ENCODE measurements at places on chromosomes 4 and X. TPM values are rescaled to one million over a fixed set of nuclear protein-coding genes. Genes with fewer than 3 reads are reported as not detected.

Gene NKX3-2
- not detected for total RNA-seq

Gene SPANXA2
- total RNA-seq, result not detected

Gene GC
- total RNA-seq, result not detected

Gene CD38
- total RNA-seq, result 1.6 TPM

Gene C1QTNF7
- total RNA-seq, result 0.41 TPM

DNA sequence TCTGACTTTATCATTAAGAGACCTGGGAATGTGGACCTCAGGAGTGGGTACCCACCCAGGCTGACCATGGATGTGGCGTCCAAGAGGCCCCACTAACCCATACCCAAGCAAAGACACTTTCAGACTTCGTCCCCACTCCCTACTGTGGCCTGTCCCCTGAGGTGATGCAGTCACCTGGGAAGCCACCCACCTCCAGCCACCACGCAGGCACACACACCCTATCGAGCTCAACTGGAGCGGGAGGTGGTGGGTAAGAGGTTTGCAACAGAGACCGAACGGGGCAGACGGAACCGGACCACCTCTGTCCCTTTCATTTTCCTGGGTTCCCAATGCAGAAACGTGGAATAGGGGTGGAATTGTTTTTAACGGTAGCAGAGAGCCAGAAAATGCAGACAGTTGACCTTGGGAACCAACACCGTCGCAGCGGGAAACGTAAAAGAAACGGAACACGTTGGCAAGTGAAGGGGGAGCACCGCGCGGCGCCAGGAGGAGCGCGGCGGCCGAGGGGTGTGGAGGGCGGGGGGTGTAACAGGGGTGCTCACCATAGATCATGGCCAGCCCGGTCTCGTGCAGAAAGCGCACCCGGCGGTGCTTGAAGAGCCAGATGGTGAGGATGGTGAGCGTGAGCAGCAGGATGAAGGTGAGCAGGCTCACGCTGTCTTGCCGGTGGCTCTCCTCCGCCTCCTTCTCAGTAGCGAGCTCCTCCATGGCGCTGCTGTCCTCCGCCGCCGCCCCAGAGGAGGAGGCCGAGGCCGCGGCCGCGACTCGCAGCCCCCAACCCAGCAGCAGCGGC, 559 bp downstream of the SLC9A7 start:
- no peak for DNase-seq

- no peak for DNase-seq
Measured at GRCh38 chr4:6184169-6184568, 16.2 kb downstream of the JAKMIP1 start.

DNA sequence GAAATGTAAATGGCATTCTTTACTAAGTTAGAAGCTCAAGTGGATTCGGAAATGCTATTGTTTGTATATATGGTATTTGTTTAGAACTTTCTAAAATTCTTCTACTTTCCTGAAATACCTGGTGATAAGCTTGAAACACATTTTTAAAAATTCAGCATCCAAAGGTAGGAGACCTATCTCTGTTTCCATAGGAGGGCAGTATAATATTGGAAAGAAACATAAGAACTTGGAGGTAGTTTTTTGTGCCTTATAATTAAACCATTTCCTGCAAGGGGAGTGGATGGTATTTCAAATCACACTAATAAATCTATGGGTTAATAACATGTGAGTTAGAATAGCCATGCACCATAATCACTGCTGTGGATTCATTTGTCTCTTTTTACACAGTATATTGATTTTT, 217.4 kb upstream of the AADAT start:
- DNase-seq, result no peak

DNA sequence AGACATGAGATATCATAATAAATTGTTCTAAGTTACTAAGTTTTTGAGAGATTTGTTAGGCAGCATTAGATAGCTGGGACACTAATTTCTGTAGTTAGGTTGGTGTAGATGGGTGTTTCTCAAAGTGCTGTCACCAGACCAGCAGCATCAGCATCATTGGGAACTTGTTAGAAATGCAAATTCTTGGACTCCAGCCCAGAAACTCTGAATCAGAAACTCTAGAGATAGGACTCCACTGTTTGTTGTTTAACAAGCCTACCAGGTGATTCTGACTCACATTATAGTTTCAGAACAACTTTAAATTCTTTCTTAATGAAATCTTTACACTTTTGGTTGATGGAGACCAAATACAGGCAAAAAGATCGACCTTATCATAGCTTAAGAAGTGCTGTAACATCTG, 173.7 kb downstream of the PABPC4L start:
- DNase-seq, result no peak

DNA sequence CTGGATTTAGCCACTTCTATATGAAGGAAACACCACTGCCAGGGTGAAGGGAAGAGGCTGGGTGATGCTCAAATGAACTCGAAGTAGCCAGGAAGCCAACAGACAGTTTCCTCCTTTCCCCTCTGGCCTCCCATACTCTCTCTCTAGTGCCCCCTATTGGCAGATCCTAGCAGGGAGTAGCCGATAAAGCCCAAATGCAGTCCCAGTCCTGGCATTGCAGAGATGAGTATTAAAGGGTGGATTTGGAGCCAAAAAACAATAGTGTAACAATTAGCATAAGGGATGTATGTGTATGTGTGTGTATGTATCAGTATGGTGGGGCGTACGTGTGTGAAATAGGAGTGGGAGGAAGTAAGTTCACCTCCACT, 213.8 kb upstream of the LDB2 start:
- DNase-seq, result no peak

- DNase-seq, result no peak
Measured at GRCh38 chrX:14554131-14554715, 24.9 kb downstream of the GLRA2 start.

- DNase-seq, result no peak
Measured at GRCh38 chr4:87849612-87850011, 16.8 kb downstream of the MEPE start.

DNA sequence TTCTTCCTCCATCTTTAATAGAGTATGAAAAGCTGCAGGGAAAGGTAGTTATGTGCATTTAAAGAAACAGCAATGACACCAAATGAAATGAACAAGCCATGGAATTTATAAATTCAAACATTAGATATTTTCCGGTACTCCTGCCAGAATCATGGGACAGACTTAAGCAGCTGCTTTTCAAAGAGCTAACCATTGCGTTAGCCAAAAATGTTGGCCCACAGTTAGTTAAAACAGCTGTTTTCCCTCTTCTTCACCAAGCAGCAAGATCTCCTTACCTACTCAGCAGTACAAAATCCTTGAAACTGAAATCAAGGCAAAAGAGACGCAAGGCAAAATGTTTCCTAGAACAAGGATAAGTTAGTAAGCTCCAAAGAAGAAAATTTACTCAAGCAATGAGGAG, 64.0 kb downstream of the MANBA start:
- no peak for DNase-seq

GRCh38 chr4:96895826-96896225, 1055.9 kb downstream of the PDHA2 start:
- no peak for DNase-seq

DNA sequence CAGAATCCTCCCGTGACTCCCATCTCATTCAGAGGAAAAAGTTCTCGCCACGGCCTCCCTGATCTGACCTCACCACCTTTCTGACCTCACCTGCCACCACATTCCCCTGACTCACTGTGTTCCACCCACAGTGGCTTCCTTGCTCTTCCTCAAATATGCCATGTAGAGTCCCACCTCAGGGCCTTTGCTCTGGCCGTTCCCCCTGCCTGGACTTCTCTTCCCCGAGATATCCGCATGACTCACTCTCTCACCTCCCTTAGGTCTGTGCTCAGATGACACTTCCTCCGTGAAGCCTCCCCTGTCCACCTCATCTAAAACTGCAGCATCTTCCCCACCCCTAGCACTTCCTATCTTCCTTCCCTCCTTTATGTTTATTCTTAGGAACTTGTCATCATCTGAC, 7.2 kb upstream of the TSPYL2 start:
- DNase-seq, result no peak
